Omental fat pad (tissue), 4 donors: ENCODE measurements at places on chromosomes 3 and 15. TPM values are rescaled to one million over a fixed set of nuclear protein-coding genes. Genes with fewer than 3 reads are reported as not detected.

DNA sequence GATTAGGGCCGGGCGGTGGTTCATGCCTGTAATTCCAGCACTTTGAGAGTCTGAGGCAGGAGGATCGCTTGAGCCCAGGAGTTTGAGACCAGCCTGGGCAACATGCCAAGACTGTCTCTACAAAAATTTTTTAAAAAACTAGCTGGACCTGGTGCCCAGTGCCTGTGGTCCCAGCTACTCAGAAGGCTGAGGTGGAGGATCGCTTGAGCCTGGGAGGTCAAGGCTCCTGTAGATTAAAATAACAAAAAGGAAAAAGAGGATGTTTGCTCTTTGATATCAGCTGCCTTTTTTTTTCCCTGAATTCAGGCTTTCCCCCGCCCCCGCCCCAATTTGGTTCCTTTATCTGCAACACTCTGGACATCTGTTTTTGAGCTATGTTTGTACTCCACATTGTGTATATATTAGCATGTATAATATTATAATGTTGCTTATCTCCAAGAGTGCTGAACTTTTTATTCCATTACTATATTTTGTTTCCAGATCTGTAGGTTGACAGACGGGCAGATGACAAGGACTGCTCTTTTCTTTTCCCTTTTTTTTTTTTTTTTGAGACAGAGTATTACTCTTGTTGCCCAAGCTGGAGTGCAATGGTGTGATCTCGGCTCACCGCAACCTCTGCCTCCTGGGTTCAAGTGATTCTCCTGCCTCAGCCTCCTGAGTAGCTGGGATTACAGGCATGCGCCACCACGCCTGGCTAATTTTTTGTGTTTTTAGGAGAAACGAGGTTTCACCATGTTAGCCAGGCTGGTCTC lies 4.6 kb downstream of the SNAP23 start:
- DNase-seq = no peak

- no peak for DNase-seq
These were observed 120.0 kb downstream of the EEFSEC start for GRCh38 chr3:128273109-128273840.

DNA sequence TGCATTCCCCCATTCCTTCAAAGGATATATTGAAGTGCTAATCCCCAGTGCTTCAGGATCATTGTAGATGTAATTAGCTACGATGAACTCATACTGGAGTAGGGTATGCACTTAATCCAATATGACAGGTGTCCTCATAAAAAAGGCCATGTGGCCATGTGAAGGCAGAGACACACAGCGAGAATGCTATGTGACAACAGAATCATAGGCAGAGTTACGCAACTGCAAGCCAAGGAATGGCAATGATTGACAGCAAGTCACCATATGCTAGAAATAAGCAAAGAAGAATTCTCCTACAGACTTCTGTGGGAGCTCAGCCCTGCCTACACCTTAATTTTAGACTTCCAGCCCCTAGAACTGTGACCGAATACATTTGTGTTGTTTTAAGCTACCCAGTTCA lies 875.6 kb upstream of the ROBO1 start:
- no peak for DNase-seq

DNA sequence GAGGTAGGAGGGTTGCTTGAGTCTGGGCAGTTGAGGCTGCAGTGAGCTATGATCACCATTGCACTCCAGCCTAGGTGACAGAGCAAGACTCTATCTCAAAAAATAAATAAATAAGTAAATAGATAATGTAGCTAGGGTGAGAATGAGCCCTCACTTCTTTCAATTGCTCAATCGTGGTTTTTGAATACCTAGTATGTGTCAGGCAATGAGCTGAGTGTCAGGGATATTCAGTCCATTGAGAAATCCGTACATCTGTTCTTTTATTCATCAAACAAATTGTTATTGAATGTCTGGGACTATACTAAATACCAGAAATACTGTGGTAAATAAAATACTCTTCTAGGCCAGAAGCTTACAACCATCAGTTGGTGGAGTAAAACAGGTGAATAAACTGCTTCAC lies 6.2 kb upstream of the ZNF148 start:
- no peak for DNase-seq

TRIM42 gene
- not detected for total RNA-seq
